Stimulated activated CD4-positive, alpha-beta T cell treated with anti-CD3 and anti-CD28 coated beads, Interleukin-1b, Interleukin-23, amount 100 ng/mL, for 1 hour (primary cell): ENCODE measurements at places on chromosomes 11 and 22.
A peak's percentile ranks its signal among the peaks of the same experiment; 100 is the strongest.

DNA sequence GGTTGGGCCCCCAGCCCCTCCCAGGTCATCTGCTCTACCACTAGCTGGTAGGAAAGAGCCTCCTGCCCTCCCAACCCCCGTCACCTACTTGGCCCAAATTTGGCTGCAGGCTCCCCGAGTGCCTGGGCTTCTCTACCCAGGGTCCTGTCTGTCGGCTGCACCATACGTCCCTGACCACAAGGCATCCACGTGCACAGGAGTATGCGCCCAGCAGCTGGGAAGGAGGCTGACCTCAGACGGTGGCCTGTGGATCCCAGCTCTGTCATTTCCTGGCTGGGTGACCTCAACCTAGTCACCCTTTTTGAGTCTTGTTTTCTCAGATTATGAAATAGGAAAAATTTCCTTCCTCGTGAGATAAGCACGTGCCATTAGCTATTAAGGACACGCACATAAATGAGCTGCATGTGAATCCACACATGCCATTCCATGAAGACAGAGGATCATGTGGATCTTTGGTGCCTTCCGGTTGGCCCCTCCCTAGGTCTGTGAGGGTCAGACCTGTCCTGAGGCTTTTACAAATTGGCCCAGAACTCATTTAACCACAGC, 13.7 kb downstream of the CYB561A3 start:
- DNase-seq = no peak

- no peak for DNase-seq
Observed at GRCh38 chr22:31846161-31847115, 92.6 kb downstream of the DEPDC5 start.

DNA sequence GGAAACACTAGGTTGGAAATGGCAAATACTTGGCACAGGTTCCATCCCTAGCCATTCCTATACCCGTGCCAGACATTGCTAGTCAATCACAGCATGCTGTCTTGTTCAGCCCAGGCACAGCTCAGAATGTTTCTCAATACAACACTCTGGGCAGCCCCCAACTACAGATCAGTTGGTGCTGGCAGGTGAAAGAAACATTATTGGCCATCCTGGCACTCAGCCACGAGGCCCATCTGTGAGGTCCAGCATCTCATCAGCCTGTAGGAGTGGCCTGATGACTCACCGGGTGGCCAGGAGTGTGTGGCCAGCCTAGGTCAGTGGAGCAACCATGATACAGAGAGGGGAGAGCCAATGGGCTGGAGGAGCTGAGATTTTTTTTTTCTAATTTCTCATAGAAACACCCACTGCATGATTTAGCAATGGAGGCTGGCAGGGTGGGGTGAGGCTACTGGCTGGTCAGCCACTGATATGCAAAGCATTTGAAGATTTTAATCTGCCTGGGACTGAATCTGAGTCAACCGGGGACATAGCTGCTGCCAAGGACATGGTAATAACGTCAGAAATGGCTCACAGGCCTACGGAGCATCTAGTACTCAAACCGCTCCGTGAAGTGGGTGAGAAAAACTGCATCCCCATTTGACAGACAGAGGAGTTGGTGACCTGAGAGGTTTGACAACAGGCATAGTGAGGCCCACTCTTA, 5.4 kb downstream of the MYO18B start:
- no peak for DNase-seq

GRCh38 chr22:22394591-22394990, 114.0 kb downstream of the ZNF280B start:
- no peak for DNase-seq

GRCh38 chr11:31509051-31509428, 382 bp downstream of the IMMP1L start:
- no peak for DNase-seq

GRCh38 chr11:48087974-48088681, 107.8 kb downstream of the PTPRJ start:
- DNase-seq = no peak

GRCh38 chr22:49824185-49824925, 3.3 kb downstream of the BRD1 start:
- DNase-seq = no peak

- peak; percentile 69 for DNase-seq
Observed at GRCh38 chr11:1515082-1516060, 28.8 kb upstream of the MOB2 start.

DNA sequence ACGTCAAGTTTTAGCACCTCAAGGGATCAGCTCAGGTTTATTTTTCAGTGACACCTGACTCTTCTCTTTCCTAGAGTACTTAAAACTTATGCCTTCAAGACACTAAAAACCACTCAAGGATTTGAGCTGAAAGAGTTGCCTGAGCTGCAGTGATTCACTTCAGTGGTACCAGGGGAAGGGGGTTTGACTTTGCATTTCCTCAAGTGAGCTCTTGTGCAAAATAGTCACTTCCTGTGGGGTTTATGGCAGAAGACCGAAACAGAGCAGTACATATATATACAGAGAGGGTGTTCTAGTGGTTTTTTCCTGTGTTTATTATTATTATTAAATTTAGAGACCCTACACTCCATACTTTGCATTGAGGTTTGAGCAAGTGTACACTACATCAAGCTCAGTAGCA, 60.7 kb downstream of the DBX1 start:
- DNase-seq = no peak

GRCh38 chr11:74094393-74094792, 76.4 kb downstream of the C2CD3 start:
- no peak for DNase-seq
